ENCODE measurements at places on chromosomes 16 and 17.
A peak's percentile ranks its signal among the peaks of the same experiment; 100 is the strongest.

DNA sequence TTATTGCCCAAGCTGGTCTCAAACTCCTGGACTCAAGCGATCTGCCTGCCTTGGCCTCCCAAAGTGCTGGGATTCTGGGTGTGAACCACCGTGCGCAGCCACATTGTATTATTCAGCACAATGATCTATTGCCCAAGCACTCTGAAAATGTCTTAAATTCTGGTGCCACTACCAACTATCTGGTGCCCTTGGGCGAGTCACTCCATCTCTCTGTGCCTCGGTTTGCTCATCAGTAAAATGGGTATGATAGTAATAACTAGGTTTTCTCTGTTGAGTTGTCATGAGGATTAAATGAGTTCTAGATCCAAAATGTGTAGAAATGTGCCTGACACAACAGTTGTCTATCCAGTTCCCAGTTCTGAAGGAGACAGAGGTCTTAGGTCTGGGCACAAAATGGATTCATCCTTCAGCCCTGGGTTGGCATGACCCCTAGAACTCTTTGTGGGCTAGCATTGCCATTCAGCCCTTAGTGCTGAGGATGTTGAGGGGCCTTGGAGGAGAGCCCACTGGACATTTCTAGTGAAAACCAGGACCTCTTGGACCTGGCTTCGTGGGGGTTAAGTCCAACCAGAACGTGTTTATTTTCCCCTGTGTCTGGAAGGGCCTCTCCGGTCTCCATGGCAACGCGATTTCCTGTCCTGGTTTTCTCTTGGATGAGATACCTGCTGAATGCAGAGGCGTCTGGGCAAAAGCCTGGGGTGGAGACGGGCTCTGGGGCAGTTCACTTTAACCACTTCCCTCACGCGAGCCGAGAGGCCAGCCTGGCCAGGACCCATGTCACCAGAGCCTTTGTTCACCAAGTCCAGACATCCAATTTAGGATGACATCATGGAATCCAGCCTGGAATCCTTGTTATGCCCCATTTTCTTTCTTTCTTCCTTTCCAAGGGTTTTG lies 43.7 kb upstream of the TNRC6A start:
- peak; percentile 29 for DNase-seq

- no peak for DNase-seq
Measured at GRCh38 chr16:49930841-49931240, 74.9 kb upstream of the ZNF423 start.

GRCh38 chr16:21697032-21697431 lies 33.3 kb downstream of the OTOA start:
- DNase-seq: no peak

DNA sequence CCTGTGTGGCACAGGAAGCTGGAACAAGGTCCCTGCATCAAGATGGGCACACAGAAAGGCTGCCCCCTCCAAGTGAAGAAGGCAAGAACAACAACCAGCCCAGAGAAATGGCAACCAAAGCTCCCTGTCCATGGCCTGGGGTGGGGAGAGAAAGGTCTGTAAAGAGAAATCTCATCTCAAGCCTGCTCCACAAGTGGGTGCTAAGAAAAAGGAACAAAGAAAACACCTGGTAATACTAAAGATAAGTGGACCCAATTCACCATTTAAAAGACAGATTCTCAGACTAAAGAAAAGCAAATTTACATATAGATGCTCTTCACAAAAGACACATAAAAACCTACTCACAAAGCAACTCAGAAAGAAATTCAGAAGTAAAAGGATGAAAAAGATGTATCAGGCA lies 107.4 kb downstream of the PARN start:
- no peak for DNase-seq

- DNase-seq: no peak
Measured at GRCh38 chr17:5304636-5305035, 22.6 kb downstream of the RABEP1 start.

DNA sequence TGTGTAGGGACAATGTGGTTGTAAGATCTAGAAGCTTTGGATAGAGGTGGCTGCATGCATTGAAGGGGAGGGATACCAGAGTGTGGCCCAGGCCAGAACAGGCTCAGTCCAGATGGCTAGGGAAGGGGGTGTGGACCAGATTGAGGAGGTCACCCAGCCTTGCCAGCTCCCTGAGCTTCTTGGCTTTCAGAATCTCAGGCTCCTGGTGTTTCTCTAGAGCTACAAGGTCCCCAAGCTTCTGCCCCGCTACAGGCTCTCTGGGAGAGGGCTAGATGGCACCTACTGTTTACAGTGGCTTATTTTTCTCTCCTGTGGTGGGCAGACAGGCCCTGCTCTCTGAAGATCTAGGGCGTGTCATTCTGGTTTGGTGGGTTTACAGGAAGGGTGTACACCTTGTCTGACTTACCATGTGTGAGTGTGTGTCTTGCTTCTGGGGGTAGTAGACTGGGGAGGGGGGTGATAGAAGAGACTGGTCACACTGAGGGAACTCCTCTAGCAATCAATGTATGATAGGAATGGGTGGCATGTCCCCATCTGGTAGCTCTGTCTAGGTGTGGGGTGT lies 1.1 kb downstream of the RARA start:
- no peak for DNase-seq

- DNase-seq: no peak
Measured at GRCh38 chr17:9401434-9401833, 174.2 kb downstream of the STX8 start.

DNA sequence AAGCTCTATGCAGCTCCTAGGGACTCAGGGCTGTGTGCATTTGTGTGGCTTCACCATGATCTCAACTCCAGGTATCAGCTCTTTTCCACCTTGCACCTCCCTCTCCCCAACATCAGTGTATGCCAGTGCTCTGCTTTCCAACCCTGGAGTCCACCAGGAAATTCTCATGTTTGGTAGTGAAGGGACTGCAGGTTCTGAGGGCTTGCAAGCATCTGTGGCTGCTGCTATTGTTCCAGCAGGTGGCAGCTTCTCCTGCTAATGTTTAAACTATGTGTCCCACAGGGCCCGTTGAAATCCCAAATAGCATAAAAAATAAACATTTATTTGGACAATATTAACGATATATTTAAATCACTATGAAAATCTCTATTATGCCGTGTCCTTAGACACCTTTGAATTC lies 82.0 kb downstream of the RGS9 start:
- no peak for DNase-seq

DNA sequence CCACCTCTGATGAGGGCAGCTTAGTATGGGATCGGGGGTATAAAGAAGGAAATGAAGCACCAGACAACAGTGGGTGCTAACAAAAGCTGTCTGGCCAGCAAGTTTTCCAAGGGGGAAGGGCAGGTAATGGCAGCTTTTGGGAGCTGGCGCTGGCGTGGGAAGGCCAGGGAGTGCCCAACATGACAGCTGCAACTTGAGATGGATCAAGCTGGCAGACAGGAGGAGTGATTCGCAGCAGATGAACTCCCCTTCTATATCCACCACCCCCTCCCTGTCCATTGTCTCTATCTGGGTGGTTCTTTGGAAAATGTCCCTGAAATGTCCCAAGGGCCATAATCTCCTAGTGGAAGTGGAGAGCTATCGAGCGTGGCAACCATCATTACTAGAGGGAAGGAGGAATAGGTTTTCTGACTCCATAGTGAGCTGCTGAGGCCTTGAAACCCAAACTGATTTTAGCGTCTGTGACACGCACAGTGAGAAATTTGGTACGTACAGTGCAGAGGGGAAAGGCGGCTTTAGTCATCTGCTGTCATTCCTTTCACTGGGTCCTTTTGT lies 4.8 kb upstream of the INPP5K start:
- no peak for DNase-seq

DNA sequence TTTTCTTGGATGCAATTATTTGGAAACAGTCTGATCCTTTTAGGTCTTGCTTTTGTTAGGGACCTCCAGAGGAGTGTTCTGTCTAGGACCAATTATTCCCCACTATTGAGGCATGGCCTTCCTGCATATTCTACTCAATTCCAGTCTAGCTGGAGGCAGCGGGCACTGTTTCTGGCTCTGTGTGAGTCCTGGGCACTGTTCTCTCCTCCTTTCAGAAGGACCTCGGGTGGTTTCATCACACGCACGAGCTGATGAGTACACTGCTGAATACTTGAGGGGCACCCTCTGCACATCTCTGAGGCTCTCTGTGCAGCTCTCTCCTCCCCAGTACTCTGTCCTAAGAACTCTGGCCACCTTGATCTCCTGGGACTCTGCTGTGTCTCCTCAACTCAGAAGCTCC lies 30.7 kb downstream of the DYNLL2 start:
- no peak for DNase-seq

DNA sequence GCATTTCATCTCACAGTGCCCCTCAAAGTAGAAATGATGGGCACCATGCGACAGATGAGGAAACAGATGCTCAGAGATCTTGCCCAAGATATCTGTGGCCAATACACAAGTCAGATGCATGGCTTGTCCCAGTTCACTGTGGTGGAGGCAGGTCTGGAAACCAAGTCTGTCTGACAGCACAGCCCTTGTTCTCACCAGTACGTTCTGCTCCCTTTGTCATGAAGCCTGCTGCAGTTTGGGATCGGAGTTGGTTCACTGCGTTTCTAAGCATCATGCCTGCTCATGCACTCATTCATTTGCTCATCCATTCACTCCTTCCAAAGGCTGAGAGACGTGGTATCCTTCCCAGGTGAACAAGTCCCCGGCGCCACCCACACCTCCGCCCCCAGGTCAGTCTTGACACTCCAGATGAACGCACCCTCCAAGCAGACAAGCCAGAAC lies 27.2 kb upstream of the MEAK7 start:
- DNase-seq: no peak

DNA sequence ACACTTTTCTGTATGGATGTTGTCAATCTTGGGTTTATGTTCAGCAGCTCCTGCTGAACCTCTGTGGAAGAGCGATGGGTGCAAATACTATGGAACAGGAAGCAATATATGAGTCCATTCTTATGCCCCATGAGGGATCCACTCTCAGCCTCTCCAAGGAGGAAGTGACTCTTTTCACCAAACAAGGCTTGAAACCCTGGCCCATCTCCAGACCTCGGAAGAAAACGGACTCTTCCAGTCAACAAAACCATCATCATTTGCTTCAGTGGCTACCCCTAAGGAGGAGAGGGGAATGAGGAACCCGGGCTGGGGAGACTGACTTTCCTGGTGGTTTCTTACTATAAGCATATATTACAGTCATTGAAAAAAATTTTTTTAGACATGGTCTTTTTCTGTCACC lies 206.2 kb downstream of the AXIN2 start:
- no peak for DNase-seq

GRCh38 chr17:57982452-57983170 lies 5.4 kb downstream of the VEZF1 start:
- DNase-seq: no peak

DNA sequence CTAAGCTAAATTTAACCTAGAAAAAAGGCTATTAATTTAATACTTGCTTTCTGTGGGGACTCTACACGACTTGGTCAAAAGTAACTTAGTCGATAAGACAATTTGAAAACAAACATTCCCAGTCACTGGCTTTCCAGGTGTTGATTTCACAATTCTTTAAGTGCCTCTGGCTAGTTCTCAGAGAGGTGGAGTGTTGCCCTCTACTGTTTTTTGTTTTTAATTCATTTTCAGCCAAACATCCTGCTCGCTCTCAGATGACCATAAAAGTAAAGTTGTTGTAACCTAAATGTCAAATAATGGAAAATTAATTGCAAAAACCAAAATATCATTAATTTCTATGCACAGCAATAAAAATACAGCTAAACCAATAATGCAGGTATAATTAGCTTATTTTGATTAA lies 107.1 kb downstream of the MYO1D start:
- DNase-seq: no peak

DNA sequence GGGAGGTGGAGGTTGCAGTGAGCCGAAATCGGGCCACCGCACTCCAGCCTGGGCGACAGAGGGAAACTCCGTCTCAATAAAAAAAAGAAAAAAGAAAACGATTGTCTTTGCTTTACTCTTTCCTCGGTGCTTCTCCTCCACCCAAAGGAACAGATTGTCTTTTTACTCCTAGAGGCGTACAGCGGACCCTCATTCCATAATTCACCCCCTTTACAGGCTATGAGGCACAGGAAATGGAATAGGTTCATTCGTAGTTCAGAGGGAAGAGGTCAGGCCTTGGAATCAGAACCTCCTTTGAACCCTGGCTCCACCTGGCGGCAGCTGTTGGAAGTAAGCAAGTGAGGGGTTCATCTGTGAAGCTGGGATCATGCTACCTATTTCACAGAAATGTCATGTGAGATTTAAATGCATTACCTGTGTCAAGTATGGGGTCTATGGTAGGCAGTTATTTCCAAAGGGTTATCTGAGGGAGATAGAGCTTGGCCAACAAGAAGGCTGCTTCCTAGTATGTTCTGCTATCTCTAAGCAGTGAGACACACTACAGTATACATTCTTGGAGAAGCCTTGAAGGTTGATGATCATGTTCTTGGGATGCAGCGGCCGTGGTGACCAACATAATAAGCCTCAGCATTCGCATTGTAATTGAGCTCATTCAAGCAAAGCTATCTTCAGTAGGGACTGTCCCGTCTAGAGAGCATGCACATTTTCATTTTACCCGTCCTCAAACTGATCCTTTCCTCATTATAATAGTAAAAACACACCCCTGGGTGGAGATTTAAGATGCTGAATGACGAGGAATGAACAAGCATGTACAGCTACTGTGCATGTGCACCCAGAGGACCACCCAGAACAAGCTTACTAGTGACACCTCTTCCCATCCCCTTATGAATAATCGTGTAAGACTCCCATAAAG lies 18.7 kb upstream of the ZNF689 start:
- DNase-seq: peak; percentile 89

- peak; percentile 30 for DNase-seq
Measured at GRCh38 chr17:77281122-77281903, 140.5 kb downstream of the SEC14L1 start.

DNA sequence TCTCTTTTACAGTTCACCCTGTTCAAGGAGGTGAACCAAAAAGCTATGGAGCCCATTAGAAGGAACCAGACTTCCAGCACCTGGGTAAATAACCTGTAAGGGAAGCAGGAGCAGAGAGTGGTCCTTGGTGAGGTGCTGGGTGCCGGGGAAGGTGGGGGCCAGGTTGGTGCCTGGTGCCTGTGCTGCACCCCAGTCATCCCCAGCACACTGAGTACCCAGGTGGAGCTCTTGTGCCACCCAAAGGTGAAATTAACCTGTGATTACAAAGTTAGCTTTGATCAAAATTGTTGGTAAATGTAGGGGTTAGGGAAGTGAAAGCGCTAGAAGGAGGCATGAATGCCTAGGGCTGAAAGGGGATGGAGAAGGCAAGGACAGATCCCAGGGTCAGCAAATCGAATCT lies 58.6 kb downstream of the CDRT4 start:
- DNase-seq: no peak

GRCh38 chr17:2282297-2282873 lies 21.2 kb downstream of the SMG6 start:
- DNase-seq: no peak

DNA sequence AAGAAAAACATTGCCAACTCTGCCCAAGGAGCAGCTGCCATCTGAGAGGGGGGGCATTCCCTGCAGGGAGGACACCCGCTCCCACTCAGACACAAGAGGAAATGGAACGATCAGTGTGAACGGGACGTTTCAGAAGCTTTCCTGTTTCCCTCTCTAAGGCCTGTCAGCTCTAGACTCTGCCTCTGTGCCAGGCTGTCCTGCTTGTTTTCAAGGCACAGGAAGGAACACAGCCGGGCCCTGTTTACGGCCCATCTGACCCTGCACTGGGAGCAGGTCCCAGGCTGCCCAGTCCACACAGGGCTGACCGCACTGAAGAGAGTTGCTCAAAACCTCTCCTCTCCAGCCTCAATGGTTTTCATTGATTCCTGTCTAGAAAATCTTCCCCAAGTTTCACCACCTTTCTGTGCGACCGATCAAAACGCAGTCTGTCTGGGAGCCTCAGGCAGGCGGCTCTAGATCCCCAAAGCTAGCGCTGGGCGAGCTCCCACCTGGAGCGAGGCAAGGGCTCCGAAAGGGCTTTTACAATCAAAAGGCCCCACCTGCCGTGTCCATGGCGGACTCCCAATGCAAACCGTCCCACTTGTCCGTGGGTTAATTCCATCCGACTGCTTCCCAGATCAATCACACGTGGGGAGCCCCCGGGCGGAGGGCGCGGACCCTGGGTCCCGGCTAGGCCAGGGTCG lies 1.5 kb downstream of the PIEZO1 start:
- DNase-seq: peak; percentile 70

Data from head of caudate nucleus (tissue), 42 donors.